Activated CD8-positive, alpha-beta memory T cell treated with anti-CD3 and anti-CD28 coated beads for 1 hour (primary cell): ENCODE measurements at places on chromosomes 3 and 15.

GRCh38 chr15:41730543-41730942 is 43.7 kb upstream of the MAPKBP1 start:
- DNase-seq: no peak

DNA sequence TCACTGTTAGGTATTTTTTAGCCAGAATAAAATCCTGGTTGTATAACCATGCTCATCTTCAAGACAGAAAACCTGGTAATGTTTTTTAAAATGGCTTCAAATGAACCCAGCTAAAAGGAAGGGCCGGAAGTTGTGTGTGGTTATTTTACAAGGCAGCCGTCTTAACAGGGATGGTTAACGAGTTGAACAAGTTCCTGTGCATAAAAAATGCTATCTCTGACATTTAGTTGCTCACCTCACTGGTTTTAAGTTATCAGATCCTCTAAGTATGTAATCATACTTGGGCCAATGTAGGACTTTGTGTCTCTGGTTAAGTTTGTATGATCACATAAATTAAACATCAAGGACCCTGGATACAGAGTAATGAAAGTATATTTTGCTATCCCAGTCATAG is 2.1 kb downstream of the ATP11B start:
- no peak for DNase-seq

GRCh38 chr15:95734422-95735316 is 595.8 kb upstream of the NR2F2 start:
- no peak for DNase-seq

GRCh38 chr15:94098921-94099573 is 132.3 kb upstream of the MCTP2 start:
- no peak for DNase-seq

DNA sequence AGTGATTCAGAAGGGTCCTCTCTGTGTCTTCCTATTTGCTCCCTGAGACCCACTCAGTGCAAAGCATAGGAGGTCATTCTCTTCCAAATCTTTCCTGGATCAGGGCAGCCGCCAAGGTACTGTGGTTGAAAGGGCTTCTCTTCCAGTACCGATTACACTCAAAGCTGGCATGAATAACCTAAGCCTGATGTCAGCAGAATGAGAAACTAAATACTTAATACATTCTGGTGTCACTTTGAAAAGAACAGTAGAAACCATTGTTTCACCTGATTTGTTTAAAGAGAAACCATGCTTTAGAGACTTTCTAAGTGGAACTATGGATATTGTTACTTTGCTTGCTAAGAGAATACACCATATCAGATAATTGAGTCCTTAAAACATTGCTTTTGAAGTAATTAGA is 50.2 kb downstream of the PDHB start:
- DNase-seq: no peak

GRCh38 chr3:48695393-48695753 is 9.7 kb upstream of the NCKIPSD start:
- no peak for DNase-seq

DNA sequence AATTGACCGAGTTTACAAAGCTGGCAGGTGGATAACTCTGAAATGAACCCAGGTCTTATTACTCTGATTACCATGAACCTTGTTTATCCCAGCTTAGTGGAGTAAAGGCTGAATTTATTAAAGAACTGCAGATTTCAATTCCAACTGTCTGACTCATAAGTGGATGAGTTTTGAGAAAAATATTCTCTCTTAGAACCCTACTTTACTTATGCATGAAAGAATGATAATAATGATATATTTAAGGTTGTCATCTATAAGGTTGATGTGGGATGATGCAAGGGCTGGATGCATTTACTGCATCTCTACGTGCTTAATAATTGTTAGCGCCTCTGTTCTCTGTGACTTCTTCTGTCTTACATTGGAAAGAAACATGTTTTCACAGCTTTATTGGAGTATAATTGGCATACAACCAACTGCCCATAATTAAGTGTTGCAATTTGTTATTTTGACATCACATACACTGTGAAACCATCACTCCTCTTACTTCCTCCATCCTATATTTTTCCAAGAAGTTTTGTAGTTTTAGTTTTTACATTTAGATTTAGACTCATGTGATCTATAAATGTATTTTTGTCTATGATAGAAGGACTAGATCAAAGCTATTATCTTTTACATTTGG is 771.2 kb upstream of the ARRDC4 start:
- no peak for DNase-seq

GRCh38 chr3:64796607-64797399 is 109.0 kb upstream of the ADAMTS9 start:
- DNase-seq: no peak

- DNase-seq: no peak
These were observed at the start of gene FAM131A for GRCh38 chr3:184337399-184337714. Gene FAM131A (plus strand): TSS chr3:184337600. CDS start chr3:184337631, 31 bp downstream.

DNA sequence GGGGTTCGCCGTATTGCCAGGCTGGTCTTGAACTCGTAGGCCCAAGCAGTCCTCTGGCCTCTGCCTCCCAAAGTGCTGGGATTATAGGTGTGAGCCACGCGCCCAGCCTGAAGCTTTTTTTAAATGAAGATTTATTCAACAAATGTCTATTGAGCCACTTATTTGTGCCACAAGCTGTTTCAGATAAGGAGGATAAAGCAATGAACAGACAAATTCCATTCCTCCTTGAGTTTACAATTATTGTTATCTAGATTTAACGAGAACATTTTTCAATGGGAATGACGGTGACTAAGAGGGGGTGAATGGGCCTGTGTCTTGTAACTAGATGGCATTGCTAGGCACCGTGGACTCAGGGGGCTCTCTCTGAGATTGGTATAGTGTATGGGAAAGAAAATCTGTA is 10.2 kb downstream of the PPARG start:
- no peak for DNase-seq

DNA sequence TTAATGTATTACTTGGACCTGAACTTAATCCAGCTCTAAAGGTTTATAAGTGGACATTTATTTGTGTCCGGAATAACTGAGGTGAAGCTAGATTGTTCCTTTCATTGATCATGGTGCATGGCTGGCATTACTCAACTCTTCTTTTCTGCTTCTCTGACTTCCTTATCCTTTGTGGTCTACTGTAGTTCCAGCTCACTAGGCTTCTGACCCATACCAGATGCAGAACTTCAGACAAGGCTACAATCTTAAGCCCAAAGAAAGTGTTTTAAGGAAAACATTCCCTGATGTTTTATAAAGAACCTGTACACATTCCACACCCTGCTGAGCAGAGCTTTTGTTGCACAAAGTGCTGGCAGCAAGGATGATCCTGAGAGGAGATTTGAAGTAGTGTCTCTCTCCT is 250.8 kb upstream of the TGFBR2 start:
- no peak for DNase-seq

GRCh38 chr3:190385731-190386688 is 2.0 kb upstream of the CLDN16 start:
- no peak for DNase-seq
